ENCODE measurements at places on chromosomes 1 and 21.
A peak's percentile ranks its signal among the peaks of the same experiment; 100 is the strongest.

DNA sequence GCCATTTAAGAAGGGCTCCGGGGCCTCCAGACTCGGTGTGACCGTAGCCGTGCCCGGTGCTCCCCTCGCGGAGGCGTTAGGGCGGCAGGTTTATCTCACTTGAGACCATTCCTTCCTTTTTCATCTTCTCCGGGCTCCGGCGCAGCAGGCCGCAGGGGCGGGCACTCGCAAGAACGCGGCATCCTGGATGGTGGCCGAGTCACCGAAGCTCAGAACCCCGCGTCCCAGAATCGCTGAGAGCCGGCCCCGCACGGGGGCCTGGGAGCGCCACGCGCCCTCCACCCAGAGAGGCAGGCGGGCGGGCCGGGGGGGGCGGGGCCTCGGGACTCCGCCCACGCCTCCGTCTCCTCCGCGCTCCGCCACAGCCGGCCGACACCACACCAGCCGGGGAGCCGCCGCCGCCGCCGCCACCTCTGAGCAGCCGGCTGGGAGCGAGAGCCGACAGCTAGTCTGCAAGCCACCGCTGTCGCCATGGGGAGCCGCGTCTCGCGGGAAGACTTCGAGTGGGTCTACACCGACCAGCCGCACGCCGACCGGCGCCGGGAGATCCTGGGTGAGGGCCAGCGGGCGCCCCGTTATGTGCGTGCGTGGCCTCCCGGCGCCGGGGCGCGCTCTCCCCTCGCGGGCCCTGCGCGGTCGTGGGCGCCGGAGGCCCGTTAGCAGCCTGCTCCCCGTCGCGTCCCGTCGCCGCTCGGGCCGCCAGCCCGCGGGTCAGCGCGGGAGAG is at the start of gene DEGS1:
TSS of gene DEGS1 (plus strand) at position 375 of the 725 bp plus-strand sequence. CDS start at position 472, 97 bp downstream.
- peak; percentile 59 for DNase-seq

DNA sequence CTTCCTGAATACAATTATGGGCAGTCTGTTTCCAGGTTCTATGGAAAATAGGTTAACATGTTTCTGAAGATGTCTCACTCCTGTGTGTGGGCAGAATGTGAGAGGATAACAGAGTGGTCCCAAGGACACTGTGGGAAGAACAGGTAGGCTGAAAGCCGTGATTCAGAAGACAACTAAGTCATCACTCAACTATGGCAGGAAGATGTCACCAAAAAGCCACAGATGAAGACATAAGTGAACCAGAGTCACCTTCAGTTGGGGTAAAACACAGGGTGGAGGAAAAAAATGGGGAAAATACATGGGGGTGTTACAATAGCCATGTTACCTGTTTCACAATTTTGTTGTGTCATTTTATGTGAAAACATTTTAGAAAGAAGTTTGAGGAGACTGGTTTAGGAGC is 75.1 kb downstream of the UCHL5 start:
- no peak for DNase-seq

DNA sequence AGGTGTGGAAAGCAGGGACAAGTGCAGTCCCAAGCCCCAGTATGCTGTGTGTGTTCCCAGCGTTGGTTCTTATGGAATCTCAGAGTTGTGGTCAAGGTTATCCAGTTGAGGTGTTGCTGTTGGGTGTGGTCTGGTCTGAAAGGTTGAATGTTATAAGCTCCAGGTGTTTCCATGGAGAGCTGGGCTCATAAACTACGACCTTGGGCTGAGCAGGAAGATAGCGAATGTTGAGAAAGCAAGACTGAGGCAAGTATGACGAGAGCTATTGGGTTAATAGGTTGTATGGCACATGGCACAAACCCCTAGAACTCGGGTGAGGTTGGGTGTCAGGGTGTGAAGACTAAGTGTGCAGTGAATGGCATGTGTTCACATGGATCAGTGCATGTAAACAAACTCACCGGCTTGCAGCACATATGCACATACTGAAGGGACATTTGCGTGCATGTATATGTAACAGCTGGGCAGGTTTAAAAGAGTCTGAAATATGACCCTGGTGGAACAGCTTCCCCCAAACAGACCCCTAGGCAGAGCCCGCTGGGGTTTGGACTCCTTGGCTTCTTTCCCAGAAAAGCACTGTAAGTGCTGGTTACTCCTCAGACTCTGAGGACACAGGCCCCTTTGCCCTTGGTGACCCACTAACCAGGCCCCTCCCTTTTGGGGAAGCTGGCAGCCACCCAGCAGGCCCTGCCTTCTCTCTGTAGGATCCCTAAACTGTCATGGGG is 117.5 kb downstream of the NAV1 start:
- DNase-seq, result no peak

DNA sequence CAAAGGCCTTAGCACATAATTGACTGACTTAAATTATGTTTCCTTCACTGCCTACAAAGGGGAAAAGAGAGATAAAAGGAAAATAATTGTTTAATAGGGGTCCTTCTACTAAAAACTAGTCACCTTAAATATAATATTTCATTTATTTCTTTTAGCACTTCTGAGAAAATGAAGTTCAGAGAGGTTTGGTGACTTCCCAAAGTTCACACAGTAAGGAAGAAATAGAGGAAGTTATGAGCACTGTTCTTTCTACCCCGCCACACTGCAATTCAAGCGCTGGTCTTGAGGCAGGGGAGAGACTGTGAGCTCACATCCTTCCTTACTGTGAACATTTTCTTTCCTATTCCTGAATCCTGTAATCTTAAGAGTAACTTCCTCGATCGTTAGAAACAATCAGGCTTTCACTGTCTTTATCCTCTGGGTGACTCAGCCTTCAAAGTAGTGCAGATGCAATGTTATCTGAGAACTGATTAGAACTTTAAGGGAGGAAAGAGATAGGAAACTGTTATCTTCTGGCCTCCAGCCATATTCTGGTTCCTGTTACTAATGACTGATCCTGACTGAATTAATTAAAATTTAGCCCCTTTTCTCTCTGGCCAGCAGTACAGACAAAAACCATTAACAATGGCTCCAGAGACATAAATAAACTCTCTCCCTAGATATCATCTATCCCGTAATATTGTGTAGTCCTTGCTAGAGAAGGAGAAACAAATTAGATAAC is 6.8 kb downstream of the RGS5 start:
- no peak for DNase-seq

- no peak for DNase-seq
These were observed at the start of gene FAM167B for GRCh38 chr1:32246888-32247273. Gene FAM167B (plus strand): TSS chr1:32247222. CDS start chr1:32247422, 200 bp downstream.

All from stimulated activated CD8-positive, alpha-beta memory T cell treated with anti-CD3 and anti-CD28 coated beads, Interleukin-7, amount 100 ng/mL, for 4 hours (primary cell).